ENCODE measurements at places on chromosomes 11 and 22.
A peak's percentile ranks its signal among the peaks of the same experiment; 100 is the strongest.

DNA sequence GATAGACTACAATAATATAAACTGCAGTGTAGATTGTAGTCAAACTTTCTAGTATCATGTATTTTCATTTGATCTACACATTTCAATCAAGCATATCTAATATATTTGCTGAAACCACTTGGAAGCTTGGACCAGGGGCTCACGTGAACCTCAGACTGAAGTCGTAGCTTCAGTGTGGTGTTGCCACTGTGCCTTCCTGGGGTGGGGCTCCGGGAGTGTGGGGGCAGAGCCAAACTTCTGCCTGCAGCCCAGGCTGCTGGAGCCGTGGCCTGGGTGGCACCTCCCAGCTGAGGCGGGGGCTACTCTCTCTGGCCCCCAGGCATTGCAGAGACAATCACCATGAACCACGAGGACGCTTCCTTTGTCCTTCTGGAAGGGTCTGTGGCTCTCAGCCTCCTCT is 36.3 kb upstream of the IGSF9B start:
- DNase-seq = no peak

- no peak for DNase-seq
These were observed at the start of gene TP53AIP1 for GRCh38 chr11:128942817-128943427. Gene TP53AIP1, minus strand, starts transcription at chr11:128942871. Its CDS starts 5,053 bp downstream, at chr11:128937818.

DNA sequence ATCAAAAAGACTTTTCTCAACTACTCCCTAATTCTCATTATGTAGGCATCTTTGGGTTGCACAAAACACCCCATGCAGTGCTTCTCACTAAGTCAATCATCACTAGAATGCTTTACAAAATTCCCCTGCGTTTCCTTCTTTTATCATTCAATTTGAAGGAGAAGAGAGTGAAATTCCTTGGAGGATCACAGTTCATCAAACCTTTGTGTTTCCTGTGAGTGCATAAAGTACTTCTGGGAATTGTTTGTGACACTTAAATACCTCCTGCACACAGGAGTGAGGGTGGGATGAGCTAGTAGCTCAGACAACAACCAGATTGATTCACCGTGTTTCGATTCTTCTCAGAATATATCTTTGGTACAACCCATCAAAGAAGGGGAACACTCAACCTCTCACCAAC is 3.7 kb upstream of the OR5AR1 start:
- DNase-seq = no peak

DNA sequence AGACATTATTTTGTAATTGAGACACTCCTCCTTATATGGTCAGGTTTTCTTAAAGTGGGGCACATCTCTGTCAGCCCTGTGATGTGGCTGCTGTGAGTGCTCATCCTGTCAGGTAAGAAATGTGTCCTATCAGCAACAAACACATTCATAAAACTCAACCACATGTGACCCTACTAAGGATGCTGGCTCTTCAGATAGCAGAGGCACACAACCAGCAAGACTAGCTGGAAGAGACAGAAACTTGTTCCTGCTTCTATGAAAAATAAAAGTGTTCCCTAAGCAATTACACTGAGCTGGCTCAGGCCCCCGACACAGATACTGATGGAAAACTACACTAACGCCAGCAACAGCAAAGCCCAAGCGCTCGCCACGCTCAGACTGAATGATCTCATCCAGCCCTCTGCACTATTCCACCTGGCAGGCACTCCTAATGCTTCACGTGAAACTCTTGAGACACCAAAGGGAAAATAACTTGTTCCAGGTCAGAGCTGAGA is 49.8 kb upstream of the CYP2D6 start:
- DNase-seq = no peak

DNA sequence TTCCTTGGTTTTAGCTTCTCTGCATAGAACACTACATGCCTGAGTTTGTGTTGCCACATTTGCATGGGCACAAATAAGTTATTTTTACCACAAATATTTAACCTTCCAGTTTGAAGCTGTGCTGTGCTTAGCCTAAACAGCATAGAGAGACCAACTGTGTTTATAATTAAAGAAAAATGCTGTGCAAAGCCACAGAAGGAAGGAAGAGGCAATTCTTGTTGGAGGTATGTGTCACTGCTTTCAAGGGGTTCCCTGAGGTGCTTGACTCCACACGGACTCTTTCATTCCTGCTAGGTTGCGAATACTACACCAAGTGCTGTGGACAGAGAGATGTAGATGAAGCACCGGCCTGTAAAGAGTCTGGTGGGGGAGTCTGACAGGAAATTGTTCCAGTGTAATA is 47.6 kb upstream of the OLFML1 start:
- no peak for DNase-seq

DNA sequence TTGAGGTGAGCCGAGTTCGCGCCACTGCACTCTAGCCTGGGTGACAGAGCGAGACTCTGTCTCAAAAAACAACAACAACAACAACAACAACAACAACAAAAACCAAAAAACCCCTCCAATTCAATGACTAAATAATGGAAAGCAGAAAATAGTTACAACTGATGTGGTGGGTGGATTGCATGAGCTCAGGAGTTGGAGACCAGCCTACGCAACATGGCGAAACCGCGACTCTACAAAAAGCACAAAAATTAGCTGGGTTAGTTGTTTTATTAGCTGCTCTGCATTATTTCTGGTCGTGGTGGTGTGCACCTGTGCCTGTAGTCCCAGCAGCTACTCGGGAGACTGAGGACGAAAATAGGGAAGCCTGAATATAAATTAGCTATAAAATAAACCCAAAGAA is 2.6 kb upstream of the PATL1 start:
- no peak for DNase-seq

- no peak for DNase-seq
These were observed 335.3 kb downstream of the FAM181B start for GRCh38 chr11:82398300-82398815.

DNA sequence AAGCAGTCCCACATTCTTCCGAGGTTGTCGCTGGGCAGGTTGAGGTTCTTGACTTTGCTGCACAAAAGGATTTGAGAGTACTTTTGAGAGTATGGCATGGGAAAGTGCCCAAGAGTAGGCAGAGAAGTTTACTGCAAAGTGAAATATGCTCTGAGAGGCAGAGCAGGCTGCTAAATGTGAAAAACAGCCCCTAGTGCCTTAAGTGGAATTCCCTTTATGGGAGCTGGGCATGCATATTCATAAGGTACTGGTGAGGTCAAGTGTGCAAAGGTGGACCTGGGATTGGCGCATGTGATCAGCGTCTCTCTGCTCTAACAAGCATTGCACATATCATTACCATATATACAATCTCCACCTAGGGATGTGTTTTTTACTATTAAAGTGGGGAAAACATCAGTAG is 12.0 kb upstream of the APOL4 start:
- no peak for DNase-seq

DNA sequence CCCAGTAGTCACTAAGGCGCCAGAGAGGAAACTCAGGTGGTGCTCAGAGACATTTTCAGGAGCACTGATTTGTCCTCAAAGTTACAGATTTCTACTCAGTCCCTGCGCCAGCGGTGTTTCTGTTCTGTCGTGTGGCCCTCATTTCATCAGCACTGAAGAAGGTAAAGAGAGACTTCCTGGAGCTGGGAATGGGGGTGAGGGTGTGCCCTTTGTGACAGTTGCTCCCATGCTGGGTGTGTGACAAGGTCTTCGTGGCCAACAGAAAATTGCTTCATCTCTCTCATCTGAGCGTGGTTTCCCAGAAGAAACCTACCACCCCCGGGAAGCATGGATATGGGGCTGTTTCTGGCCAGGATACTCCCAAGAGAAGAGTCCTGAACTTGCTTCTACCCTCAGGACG is 2.0 kb upstream of the PPARA start:
- no peak for DNase-seq

- DNase-seq = no peak
These were observed 119.2 kb downstream of the KCNQ1OT1 start for GRCh38 chr11:2580571-2581001.

GRCh38 chr22:26453812-26454500 is 24.9 kb downstream of the ASPHD2 start:
- peak; percentile 75 for DNase-seq

- peak; percentile 13 for DNase-seq
These were observed 14.6 kb downstream of the KCNA4 start for GRCh38 chr11:30002157-30002785.

- DNase-seq = peak; percentile 57
These were observed 11.0 kb downstream of the CSTPP1 start for GRCh38 chr11:46947399-46948077.

DNA sequence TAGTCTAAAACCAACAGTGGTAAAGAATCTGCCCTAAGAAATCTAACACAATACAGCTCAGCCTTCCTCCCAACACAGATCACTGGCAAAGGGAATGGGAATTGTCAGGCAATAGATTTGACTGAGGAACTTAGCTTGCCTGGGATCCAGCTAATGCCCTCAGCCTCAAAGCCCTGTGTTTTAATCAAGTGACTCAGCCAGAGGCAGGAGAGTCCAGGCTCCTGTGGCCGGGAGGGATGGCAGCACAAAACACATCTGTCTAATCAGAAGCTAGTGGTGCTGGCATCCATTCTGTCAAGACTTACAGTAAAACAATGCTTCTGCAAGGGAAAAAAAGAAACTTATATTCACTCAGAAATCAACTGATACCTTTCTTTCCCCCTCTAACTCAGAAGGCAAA is 5.6 kb downstream of the SYTL2 start:
- DNase-seq = no peak

- no peak for DNase-seq
These were observed 21.8 kb downstream of the OR5AN1 start for GRCh38 chr11:59380263-59381059.

DNA sequence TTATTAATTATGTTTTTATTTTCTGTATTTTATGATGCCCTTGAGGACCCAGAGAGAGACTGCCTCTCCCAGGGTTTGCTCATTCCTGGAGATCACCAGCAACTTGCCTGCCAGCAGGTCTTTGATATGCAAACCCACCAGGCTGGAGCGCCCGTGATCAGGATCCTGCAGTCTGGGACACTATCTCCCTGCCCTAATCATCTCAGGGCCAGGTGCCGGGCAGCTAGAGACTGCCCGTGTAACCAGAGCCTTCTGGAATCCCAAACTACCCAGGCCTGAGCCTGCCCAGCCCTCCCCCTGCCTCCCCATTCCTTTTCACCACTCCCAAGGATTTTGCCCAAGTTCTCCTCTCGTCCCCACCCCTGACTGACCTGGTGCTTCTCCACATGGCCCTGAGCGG is 52.2 kb upstream of the B3GAT1 start:
- no peak for DNase-seq

DNA sequence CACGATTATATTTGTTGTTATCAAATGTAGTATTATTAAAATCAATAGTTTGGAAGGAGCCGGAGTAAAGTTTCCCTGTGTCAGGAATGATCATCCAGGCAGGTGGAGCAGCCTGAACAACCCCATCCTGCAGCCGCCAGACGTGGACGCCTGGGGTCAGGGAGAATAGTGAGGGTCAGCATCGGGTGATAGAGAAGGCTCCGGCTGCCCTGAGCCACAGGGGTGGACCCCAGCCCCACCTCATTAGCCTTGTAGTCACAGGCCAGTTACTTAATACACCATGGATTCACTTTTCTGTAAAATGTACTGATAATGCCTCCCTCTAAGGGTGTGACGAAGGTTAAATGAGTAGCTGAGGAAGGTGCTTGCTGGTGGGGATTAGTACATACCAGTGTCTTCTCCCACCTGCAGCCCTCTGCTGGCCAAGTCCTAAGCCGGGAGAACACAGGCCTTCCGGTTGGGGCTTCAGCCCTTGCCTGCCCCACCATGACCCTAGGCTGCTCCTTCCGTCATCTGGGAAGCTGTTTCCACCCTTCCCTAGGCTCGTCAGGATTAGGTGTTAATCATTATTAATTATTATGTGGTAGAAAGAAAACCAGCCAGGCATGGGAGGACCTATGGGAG is 14.9 kb downstream of the TMEM121B start:
- peak; percentile 87 for DNase-seq

DNA sequence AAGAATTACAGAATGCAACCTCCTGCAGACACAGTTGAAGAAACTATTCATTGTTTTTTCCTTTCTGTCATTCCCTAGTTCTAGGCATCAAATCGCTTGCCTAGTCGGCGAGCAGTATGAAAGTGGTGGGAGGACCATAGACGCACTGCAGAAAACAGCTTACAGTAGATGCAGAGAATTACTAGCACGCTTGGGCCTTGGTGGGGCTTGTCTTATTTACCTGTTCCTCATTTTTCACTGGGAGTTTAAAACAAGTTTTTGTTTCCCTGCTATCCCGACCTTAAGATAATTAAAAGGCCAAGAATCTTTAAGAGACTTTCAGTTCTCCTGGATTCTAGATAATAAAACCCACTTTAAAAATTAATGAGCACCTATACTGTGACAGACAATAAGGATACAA is 713 bp upstream of the ARL14EP start:
- no peak for DNase-seq

DNA sequence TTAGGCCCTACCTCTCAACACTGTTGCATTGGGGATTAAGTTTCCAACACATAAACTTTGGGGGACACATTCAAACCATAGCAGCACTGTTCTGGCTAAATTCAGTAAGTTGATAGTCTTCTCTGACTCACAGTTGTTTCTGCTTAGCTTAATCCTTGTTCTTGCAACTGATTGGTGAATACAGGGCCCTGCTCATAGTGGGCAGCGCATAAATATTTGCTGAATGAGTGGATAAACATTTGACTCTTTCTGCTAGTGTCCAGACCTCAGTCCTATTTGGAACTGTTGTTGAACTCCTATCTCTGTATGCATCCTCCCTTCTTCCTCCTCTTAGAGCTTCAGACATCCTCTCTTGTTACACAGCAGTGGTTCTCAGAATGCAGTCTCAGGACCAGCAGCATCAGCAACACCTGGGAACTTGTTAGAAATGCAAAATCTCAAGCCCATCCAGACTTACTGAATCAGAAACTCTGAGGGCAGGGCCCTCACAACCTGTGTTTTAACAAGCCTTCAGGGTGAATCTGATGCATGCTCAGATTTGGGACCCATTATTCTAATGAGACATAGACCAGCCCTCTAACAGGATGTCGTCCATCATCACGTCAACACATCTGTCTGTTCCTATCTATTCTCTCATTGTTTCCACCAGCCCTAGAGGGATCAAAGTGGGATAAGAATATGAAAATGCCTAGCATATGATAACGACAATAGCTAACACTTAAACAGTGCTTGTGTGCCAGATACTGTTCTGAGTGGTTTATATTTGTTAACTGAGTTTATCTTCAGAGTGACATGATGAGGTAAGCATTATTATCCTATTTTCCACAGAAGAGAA is 22.3 kb downstream of the SPON1 start:
- DNase-seq = peak; percentile 10

DNA sequence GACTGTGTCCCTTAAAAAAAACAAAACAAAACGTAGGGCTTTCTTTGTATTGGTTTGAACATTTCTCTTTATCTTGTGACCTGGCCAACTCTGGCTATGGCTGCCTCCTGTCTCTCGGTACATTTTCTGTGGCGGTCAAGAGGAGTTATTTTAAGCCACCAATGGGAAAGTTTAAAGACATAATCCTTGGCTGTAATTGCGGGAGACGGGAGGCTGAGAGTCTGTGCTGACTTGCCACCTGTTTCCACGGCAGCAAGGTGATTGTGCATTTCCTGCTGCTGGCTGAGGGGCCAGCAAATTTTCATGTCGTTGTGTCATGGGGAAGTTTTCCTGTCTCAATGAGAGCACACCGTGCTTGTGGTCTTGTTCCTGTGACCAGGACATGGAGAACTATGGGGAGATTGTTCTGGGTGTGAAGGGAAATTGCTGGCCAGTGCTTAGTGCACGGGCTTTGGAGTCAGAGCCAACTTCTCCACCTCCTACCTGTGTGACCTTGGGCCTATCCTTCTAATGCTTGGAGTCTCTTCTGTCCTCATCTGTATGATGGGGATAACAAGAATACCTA is 11.0 kb downstream of the PTPRJ start:
- DNase-seq = peak; percentile 68

All from NCI-H82 (cell line).